ENCODE measurements at places on chromosomes 6 and 20. TPM values are rescaled to one million over a fixed set of nuclear protein-coding genes. Genes with fewer than 3 reads are reported as not detected.
A peak's percentile ranks its signal among the peaks of the same experiment; 100 is the strongest.

- DNase-seq = no peak
These were observed 18.9 kb upstream of the GTF3C6 start for GRCh38 chr6:110939429-110940200.

GRCh38 chr6:44854712-44855443 is 467.4 kb downstream of the CDC5L start:
- no peak for DNase-seq

DNA sequence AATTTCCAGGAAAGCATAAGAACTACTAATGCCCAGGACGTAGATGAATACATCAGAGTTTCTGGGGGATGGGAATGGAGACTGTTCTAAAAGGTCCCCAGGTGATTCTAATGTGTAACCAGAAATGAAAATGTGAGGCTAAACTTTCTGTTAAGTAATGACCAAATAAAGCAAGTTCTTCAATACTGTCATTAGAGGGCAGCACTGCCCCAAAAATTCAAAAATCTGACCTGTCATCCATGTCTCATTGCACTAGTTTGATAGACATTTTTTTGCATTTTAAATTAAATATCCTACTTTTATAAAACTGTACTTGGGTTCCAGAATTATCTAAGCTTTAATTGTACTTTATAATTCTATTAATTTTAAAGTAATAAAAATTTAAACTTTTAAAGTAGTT is 94.9 kb downstream of the RFX6 start:
- DNase-seq = peak; percentile 29

DNA sequence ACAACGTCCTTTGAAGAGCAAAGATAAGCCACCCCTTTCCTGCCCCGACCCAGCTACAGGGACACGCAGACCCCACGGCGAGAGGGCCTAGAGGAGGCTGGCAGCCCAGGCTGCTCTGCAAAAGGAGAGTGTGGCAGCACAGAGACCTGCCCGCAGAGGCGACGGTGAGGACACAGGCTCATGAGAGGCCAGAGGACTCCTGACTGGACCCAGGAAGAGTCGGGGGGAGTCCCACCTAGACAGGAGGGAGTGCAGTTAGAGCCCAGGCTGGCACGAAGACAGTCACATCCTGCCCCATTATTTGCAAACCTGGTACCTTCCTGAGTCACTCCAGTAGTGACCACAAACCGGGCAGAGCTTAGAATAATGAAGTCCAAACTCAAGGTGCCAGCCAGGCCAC is 227.7 kb upstream of the CDH4 start:
- no peak for DNase-seq

DNA sequence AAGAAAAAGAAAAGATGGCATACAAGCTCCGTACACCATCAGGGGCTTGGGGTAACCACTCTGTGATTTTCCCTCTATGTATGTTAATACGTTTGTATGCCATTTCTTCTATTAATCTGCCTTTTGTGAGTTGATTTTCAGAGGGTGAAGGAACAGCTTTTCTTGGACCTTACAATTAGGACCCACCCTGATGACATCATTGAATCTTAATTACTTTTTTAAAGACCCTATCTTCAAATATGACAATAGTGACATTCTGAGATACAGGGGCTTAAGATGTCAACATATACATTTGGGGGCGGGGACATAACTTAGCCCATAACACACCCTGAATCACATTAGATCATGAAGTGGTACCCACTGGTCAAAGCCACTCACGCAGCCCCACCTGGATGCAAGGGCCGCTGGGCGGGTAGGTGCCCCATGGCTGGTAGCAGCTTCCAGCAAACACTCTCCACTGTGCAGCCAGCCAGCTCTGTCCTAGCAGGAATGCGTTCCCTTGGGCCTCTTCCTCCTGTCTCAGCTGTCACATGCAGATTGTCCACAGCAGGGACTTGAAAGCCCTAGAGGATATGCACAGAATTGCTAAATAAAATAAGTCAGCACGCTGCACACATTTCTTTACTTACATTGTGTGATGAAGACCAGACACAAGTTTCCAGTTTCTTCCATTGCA is 74.5 kb downstream of the FOXF2 start:
- DNase-seq = no peak

DNA sequence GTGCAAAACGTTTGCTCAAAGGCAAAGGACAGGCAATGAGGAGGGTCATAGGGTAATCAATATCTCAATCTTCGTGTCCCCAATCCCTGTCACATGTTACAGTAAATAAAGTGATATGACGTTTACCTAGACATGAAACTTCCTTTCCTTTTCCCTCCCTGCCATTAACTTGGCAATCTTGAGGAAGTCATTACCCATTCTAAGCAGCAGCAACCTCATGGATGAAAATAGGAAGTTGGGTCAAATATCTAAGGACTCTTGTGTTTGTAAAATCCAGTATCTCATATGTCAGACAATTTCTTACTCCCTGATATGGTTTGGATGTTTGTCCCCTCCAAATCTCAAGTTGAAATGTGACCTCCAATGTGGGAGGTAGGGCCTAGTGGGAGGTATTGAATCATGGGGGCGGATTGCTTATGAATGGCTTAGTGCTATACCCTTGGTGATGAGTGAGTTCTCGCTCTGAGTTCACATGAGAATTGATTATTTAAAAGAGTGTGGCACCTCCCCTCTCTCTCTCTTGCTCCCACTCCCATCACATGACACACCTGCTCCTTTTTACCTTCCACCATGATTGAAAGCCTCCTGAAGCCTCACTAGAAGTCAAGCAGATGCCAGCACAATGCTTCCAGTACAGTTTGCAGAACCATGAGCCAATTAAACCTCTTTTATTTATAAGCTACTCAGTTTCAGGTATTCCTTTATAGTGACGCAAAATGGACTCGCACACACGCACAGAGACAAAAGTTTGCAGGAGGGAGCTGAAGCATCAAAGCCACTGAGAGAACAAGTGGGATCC is 545.9 kb upstream of the JARID2 start:
- DNase-seq = no peak

DNA sequence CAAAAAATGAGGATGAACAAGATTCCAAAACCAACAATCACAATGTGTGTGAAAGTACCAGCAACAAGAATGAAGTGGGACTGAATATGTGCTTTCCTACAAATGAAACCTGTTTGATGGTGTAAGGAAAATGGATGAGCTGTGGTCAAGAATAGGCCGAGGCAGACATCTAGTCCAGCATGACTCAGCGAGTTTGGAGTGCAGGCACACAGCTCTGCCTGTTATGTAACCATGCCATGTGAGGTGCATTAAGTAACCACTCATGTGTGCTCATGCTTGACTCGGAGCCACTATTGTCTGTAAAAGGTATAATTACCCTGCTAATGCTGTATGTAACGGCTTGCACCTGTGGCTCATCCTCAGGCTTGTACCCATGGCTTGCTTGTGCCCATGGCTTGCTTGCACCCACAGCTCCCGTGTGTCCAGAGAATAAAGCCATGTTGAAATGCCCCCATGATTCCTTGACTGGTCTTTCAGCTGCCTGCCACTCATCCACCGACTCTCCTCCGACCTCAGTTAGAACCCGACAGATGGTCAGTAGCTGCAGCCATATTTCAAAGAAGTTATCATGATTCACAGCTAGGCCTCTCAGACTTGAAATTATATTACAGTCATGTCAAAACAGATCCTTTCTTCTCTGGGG is 98.7 kb downstream of the BACH2 start:
- peak; percentile 66 for DNase-seq

DNA sequence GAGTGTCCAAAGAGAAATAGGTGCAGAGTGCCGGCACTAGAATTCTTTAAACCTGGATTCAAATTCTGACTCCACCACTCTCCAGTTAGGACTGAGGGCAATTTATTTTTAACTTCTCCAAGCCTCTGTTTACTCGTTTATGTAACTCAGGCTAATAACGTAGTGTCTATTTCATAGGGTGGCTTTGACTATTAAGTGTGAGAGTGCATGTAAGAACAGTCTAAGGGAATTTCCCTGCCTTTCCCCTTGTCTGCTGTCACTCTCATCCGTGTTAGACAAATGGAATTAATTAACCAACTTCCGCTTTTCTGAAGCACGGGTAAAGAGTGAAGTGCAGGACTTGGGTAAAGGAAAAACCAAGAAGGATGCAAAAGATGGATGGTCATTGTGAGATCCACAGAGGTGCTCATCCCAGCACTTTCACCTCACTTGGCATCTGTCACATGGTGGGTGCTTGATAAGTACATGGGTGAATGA is 4.1 kb upstream of the ZKSCAN8 start:
- DNase-seq = no peak

GRCh38 chr20:22568872-22569344 is 15.5 kb downstream of the FOXA2 start:
- peak; percentile 38 for DNase-seq

- no peak for DNase-seq
These were observed 67.7 kb downstream of the HMGCLL1 start for GRCh38 chr6:55511122-55511800.

DNA sequence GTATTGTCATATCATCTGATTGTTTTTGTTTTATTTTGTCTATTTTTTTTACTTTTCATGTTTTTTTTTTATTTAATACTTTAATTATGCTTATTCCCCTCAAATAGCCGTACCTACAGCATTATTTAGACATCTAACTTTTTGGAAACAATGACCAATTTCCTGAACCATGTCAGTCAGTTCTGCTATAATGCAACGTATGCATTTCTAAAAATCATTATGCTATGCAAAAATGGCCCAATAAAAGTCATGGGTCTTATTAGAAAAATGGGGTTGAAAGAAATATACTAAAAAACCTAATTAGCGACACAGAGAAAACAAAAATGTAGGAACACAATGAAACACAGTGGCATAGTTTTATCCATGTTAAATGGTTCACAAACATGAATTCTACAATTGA is 1454.7 kb downstream of the GRIK2 start:
- no peak for DNase-seq

- no peak for DNase-seq
These were observed 24.1 kb downstream of the FOXP4 start for GRCh38 chr6:41570259-41570615.

DNA sequence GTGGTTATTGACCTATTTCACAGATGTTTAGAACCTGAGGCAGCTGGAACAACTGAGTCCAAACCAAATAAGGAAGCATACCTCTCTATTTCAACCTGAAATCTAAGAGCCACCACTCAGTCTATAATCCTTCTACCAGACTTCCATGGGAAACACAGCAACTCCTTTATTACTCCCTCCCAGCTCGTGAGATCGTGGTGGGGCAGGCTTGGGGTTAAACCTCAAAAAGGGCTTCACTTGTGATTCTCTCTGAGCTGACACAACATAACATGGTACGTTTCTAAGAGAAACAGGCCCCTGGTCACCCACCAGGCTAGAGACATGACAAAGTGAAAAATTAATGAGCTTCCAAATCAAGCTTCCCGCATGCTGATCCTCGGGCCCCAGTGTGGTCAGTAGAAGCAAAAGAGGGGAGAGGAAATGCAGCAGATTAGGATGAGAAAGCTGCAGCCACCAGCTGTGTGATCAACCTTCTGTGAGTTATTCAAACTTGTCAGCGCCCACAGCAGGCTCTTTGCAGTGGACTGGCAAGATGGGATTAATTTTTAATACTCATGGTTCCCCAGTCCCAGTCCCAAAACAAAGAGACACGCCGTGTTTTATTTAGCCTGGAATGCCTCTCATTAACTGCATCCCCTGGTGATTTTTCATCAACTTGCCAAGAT is 9.3 kb downstream of the PKHD1 start:
- peak; percentile 15 for DNase-seq

GRCh38 chr20:45366192-45366591 is 3.2 kb downstream of the SYS1 start:
- no peak for DNase-seq

DNA sequence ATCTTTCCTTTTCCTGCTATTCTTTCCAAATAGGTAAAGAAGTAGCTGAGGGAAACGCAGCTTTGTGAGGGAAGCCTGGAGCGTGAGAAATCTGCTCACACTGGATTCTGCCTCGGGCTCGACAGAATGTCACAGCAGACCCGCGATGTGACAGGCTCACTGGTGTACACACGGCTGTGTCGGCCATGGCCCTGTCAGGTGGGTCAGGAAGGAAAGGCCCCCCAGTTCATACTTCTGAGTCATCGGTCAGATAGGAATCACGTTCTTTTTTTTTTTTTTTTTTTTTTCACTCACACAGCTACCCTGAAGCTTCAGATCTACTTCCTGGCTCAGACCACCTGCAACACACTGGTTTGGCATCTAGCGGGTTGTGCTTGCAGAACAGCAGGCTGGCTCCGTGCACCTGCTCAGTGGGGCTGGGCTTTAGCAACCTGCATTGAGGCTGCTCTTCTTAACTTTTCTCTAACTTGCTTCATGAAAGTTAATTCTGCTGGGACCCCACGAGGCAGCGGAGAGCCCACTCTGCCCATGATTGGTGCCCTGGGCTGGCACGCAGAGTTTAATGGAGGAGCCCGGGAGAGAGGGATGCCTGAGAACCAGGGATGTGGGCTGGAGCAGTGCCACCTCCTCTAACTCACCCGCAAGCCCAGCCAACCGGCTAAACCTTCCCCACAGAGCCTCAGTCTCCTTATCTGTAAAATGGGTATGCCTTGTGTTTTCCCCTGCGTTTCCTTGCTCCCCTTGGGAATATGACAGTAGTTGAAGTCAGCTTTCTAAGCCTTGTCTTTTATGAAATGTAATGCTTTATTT is 61.5 kb upstream of the FNDC1 start:
- DNase-seq = no peak

GRCh38 chr6:156183678-156184077 is 593.5 kb upstream of the ARID1B start:
- no peak for DNase-seq

GRCh38 chr6:7132398-7133035 is 24.8 kb downstream of the RREB1 start:
- no peak for DNase-seq

GRCh38 chr20:61353261-61354000 is 101.4 kb downstream of the CDH4 start:
- no peak for DNase-seq

GRCh38 chr20:22241609-22242008 is 342.8 kb downstream of the FOXA2 start:
- DNase-seq = no peak

GRCh38 chr6:21468461-21468860 is 125.1 kb upstream of the SOX4 start:
- no peak for DNase-seq

- peak; percentile 41 for DNase-seq
These were observed at the start of gene OPRM1 for GRCh38 chr6:154039231-154039842. TSS of gene OPRM1 (plus strand) at chr6:154039240. CDS start at chr6:154039545, 305 bp downstream.

- DNase-seq = no peak
These were observed 2.4 kb downstream of the EDEM2 start for GRCh38 chr20:35144694-35145093.

DNA sequence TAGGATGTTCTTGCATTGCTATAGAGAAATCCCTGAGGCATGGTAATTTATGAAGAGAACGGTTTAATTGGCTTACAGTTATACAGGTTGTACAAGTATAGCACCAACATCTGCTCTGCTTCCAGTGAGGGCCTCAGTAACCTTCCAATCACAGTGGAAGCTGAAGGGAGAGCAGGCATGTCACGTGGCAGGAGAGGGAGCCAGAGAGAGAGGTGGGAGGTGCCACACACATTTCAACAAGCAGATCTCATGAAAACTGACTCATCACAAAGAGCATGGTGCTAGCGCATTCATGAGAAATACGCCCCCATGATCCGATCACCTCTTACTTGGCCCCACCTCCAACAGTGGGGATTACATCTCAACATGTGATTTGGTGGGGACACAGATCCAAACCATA is 871.2 kb downstream of the TFAP2A start:
- DNase-seq = no peak

GRCh38 chr6:17703256-17703694 is 3.5 kb downstream of the NUP153 start:
- peak; percentile 47 for DNase-seq

TPD52L1 gene
- total RNA-seq = 33.3 TPM

SASH1 gene
- 49.8 TPM for total RNA-seq

AVP gene
- not detected for total RNA-seq

TRIM10 gene
- total RNA-seq = not detected

GSTA2 gene
- 73.7 TPM for total RNA-seq

SLC17A2 gene
- total RNA-seq = not detected

LGSN gene
- total RNA-seq = 0.26 TPM

OARD1 gene
- total RNA-seq = 27.4 TPM

PNLDC1 gene
- total RNA-seq = 0.52 TPM

Measured in body of pancreas (tissue), 4 donors.